ENCODE measurements at places on chromosomes 5 and 9. TPM values are rescaled to one million over a fixed set of nuclear protein-coding genes. Genes with fewer than 3 reads are reported as not detected.

- no peak for DNase-seq
Observed at GRCh38 chr5:132487095-132487428, 3.5 kb downstream of the IRF1 start.

DNA sequence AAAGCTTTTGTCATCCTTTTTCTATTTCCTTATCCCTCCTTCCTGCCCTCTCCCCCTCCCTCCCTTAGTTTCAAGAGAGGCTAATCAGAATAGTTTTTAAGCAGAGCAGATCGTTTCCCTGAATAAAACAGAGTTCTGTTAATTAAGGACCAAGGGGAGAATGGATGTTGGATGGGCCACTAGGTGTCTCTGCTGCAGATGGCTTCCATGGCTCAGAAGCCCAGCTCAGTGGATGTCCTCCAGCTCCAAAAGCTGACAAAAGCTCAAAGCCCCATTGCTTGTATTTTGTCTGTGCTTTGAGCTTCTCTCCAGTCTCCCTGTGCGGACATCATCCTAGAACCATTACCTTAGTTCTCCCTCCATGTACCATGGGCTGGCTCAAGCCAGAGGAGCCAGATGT is 21.0 kb upstream of the NPR3 start:
- DNase-seq, result no peak

Gene SLC6A7
- polyA plus RNA-seq, result 0.12 TPM

Gene HDAC3
- polyA plus RNA-seq, result 122 TPM

GRCh38 chr5:124419531-124419930 is 326.9 kb downstream of the ZNF608 start:
- no peak for DNase-seq

- no peak for DNase-seq
Observed at GRCh38 chr5:97548739-97549080, 365.7 kb upstream of the RIOK2 start.

GRCh38 chr9:82255481-82256176 is 267.1 kb downstream of the SPATA31D1 start:
- no peak for DNase-seq

DNA sequence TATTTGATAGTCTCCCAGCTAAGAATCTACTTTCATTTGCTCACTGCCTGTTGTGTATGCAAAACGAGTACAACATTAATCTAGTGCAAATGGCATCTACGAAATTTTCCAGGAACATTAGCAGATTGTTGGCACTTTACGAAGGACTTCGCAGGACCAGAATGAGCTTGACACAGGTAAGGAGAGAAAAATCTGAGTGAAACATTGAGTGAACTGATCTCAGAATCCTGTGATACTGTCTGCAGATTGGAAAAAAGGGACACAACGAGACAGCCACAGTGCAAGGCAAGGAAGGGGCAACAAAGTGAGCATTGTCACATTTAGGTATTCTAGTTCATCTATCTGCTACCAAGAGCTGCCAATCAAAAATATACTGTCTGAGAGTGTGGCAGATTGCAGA is 350.5 kb downstream of the ZNF608 start:
- DNase-seq, result no peak

GRCh38 chr5:1153428-1153827 is 41.6 kb upstream of the SLC12A7 start:
- no peak for DNase-seq

- DNase-seq, result no peak
Observed at GRCh38 chr5:176797456-176798050, 12.8 kb upstream of the UNC5A start.
